SIG-M5 (cell line): ENCODE measurements at places on chromosomes 13 and 19.

GRCh38 chr19:10044390-10044789 is 31.1 kb downstream of the RDH8 start:
- no peak for DNase-seq

GRCh38 chr13:109667807-109668291 is 118.5 kb downstream of the IRS2 start:
- no peak for DNase-seq

DNA sequence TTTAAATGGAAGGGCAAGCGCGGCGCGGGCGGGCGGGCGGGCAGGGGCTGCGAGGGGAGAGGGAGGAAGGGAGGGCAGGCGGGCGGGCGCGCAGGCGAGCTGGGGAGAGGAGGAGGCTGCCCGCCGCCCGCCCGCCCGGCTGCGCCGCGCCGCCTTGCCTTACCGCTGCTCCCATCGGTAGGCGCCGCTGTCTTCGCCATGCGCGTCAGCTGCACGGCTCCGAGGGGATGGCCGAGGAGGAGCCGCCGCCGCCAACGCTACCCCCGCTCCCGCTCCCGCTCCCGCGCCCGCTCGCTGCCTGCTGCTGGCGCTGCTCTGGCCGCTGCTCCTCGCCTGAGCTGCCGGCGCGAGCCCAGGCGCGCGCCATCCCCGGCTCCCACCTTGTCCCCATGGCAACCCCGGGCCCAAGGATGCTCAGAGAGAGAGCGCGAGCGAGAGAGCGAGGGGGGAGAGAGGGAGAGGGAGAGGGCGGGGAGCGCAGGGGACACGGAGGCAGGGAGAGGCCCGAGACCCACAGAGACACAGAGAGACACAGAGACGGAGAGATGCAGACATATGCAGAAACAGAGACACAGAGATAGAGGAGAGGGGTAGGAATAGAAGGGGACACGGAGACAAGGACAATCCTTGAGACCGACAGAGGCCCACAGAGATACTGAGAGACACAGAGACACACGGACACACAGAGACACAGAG is 40.3 kb downstream of the DEDD2 start:
- no peak for DNase-seq

GRCh38 chr13:84867246-84867645 is 932.0 kb downstream of the SLITRK6 start:
- DNase-seq, result no peak

GRCh38 chr13:33015791-33016323 is 366 bp upstream of the KL start:
- DNase-seq, result no peak

DNA sequence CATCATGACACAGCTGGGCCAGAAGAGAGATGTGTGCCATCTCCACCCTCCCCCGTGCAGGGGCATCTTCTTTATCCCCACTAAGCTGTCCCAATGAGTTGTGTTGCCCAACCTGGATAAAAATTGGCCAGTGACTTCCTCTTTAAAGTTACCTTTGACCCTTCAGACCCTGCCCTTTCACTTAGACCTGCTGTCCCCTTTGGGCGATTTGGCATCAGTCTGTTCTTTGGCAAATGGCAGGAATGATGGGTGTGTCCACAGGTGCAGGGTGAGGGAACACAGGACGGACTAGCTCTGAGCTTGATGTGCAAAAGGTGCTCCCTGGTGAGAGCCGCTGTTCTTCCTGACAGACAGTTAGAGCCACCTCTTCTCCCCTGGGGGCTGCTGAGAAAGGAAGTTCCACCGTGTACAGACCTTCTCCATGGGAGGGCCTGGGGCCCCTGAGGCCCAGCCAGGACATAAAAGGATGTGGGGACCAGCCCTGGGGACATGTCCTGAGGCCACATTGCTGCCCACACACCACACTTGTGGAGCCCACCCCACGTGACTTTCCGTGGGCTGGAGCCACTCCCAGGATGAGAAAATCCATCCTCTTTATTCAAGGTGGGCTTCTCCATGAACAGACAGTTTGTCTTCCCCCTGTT is 1.7 kb downstream of the CYP4F8 start:
- DNase-seq, result no peak

- DNase-seq, result no peak
Measured at GRCh38 chr19:49555600-49556411, 24.6 kb downstream of the NOSIP start.

DNA sequence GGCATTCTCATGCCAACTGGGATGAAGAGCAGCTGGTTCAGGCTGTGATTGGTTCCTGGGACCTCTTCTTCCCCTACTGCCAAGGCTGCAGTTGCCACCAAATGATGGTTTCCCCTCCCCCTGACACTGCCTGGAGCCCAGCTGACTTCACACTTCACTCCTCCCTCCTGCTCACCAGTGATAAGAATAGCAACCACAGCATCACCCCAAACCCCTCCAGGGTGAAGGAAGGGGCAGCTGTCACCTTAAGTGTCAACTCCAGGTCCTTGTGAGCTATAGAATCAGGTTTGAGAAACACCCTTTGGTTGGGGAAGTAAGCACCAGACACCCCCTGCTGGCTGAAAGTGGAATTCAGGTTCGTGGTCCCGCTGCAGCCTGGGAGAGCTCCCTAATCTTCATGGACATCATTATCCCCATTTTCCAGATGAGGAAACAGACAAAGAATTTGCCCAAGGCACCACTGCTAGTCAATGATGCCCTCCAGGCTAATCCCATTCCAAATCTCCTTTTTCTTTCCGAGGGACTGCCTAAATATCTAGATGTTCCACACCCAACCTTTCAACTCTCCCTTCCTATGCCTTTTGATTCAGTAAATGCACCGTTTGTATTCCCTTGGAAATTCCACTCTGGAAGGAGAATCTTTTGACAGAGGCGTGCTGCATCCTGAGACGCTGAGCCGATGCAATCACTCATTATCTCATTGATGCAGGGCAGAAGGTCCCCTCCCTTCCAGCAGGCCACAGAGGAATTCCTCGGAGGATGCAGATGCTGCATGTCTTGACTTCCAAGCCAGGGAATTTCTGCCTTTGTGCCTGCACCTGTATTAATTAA is 50.6 kb upstream of the UQCRFS1 start:
- DNase-seq, result no peak

GRCh38 chr13:51269039-51269438 is 46.8 kb downstream of the FAM124A start:
- DNase-seq, result no peak

GRCh38 chr19:45990113-45990728 is 5.0 kb upstream of the CCDC61 start:
- DNase-seq, result no peak

- no peak for DNase-seq
Measured at GRCh38 chr19:1836458-1837221, 11.6 kb downstream of the REXO1 start.

GRCh38 chr19:16470911-16471811 is 609 bp downstream of the EPS15L1 start:
- no peak for DNase-seq

- no peak for DNase-seq
Measured at GRCh38 chr13:64446372-64446771, 2783.8 kb downstream of the PCDH9 start.

DNA sequence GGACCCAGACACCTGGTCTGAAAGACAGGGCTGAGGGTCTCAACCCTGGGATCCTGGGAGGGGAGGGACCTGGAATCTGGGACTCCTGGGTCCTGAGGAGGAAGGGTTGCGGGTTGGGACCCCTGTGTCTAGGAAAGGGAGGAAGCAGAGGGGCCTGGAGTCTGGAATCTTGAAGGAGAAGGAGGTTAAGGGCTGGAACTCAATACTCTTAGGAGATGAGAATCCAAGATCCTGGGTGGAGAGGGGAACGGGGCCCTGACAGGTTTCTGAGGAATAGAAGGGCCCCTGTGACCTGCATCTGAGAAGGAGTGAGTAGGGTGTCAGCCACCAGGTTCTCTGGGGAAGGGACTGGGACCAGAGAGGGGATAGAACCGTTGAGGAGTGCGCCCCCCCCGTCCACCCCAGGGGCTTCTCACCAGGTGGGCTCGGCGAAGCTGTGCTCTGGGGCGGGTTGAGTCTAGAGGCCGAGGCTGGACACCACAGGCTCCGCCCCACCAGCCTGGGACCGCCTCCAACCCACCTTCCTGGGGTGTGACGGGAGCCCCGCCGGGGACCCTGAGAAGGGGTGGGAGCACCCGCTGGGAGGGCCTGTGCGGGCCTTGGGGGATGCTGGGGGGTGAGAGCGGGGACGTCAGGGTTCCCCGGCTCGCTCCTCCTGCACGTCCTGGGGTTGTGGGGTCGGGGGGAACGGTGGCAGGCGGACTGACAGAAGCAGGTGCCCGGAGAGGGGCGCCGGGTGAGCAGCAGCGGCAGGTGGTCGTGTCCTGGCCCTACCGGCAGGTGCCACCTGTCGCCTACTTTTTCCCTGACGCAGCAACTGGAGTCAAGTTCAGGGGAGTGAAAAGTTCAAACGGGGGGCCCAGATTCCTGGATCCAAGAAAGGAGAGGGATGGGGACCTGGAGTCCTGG is at the start of gene MAMSTR:
Gene MAMSTR (minus strand): TSS at position 463 of the 909 bp plus-strand sequence. CDS start 694 bp downstream, outside the sequence.
- no peak for DNase-seq

DNA sequence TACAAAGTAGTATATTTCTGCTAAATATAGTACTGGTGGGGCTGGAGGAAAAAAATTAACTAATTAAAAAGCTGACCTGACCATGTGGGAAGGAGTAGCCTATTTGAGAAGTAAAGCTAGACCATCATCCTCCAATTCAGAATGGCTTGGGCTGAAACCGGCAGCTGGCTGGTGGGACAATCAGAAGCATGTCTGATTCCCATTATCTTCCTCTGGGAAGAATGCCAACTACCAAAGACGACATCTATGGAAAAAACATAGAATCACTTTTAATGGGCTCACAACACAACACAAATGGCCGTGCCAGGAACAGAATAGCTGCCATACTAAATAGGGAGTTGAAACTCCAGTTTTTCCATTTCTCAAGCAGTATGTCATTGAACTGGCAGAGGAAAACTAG is 120.4 kb upstream of the FREM2 start:
- no peak for DNase-seq

DNA sequence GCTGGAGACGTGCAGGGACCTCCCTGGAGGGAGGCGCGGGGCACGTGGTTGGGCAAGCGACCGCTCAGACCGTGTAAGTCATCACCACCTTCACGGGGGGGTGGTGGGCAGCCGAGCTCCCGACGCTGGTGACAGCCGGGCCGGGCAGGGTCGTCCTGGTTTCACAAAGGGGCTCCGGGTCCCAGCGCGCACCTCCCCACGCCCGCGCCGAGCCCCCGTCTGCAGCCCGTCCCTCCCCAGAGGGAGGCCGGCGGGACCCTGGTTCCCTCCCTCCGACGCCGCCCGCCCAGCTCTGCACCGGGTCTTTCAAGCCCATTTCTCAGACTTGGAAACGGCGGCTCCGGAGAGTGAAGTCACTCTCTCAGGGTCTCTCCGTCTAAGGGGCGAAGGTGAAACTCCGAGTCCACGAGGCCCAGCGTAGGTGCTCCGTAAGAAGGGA is 729 bp upstream of the ARID3A start:
- DNase-seq, result no peak

GRCh38 chr13:110450941-110451730 is 110.4 kb downstream of the RAB20 start:
- DNase-seq, result no peak

DNA sequence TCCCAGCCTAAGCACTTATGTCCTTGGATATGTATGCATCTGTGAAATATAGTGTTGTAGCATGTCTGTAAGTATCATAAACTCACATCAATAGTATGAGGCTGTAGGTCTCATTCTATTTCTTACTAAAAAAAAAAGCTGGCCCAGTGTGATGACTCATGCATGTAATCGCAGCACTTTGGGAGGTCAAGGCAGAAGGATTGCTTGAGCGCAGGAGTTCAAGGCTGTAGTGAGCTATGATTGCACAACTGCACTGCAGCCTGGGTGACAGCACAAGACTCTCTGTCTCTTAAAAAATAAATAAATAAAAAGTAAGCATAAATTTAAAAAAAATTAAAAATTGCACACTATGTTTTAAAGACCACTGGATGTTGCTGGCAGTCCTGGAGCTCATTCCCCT is 79.1 kb upstream of the SPATA13 start:
- DNase-seq, result no peak

- DNase-seq, result no peak
Measured at GRCh38 chr19:48613024-48613851, 1.6 kb downstream of the FAM83E start.

- no peak for DNase-seq
Measured at GRCh38 chr19:31331536-31331935, 17.7 kb downstream of the TSHZ3 start.

DNA sequence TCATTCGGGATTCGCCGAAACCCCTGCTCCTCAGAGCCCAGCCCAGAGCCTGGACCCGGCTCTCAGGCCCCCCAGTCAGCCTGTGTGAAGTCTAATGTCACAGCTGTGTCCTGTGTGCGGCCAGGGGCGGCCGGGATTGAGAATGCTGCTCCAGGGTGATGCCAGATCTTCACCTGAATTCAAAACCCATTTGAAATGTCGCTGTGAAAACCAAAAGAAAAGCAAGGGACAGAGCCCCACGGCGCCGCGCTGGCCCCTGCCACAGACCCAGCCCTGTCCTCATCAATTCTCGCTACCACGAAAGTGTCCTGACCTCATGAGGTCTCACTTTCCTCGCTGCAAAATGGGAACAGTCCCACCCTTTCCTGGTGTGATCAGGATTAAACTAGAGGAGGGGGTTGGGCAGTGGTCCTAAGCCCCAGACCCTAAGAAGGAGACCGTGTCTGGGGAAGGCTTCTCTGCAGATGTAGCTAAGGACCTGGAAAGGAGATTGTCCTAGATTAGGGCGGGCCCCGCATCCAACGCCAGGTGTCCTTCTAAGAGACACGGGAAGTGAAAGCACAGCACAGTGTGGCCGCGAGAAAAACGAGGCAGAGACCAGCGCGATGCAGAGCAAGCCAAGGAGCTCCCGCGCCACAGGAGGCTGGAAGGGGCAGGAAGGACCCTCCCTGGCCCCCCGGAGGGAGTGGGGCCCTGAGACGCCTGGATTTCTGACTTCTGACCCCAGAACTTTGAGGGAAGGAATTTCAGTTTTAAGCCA is 34.0 kb upstream of the SPACA7 start:
- DNase-seq, result no peak

- no peak for DNase-seq
Measured at GRCh38 chr13:30145709-30146367, 161.5 kb downstream of the KATNAL1 start.

GRCh38 chr13:110280231-110280813 is 26.6 kb downstream of the COL4A1 start:
- DNase-seq, result no peak

DNA sequence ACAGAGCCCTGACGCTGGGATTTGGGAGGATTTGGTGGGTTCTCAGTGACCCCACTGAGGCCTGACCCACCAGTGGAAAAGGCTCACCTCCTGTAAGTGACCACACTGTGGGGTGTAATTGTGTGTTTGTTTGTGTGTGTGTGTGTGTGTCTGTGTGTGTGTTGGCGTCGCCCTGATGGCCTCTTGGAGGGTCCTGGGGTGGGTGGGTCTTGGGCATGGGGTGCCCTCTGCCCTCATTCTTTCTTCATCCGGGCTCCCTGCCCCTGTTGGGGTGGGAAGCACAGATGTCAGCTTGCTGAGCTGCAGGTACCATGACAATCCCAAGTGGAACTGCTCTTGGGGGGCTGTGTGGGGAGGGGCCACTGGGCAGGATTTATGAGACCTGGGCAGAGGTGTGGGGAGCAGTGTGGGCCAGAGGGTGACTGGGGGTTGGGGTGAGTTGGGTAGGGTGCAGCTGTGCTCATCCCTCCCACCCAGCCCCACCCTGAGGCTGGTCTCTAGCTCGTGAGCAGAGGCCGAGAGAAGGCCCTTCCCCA is 22.8 kb downstream of the WTIP start:
- no peak for DNase-seq

GRCh38 chr13:62799931-62800436 is 1384.3 kb upstream of the PCDH20 start:
- no peak for DNase-seq

GRCh38 chr13:49082653-49083536 is 107.2 kb downstream of the FNDC3A start:
- no peak for DNase-seq
